ENCODE measurements at places on chromosomes 5 and 9.

DNA sequence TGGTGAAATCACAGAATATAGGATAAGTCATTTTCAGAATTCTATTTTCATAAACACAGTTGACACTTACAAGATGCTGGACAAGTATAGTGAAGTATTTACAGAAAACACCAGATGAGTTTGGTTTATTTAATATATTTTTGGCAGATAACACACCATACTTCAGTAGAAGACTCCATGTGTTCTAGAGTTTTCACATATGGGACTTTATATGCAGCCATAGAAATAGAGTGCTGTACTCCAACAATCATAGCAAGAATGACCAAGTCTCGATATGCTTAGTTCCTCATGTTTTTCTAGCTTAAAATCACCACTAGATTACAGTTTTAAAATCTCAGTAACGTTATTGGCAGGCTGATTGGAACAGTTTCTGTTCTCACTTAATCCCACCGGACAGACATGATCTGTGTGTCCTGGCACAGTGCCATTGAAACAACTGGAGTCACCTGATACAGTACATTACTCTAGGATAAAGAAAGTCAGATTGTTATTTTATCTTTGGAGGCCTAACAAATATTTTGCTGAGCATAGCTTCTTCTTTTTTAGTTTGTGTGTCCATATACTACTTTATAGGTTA, 45.8 kb upstream of the ERBIN start:
- DNase-seq = no peak

DNA sequence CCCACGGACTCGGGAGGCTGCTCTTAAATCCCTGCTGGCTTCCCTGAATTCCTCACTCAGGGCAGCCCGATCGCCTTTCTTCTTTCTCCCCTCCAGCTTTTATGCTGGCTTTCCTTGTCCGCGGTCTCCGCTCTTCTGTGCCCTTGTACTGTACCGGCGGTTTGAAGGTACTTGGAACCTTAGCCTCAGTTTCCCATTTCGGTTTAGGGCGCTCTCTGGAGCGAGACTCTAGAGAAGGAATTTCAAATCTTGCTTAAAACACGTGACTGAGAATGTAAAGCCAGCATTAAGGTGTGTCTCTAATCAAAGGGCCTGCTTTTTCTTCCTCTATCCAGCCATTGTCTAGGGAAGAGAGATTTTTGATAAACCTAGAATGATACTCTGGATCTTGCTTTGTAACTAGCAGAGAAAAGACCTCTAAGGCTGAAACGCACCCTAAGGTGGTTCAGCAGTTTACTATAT, 650 bp downstream of the GPR107 start:
- no peak for DNase-seq

GRCh38 chr5:166767858-166768257, 1523.6 kb upstream of the WWC1 start:
- DNase-seq = no peak

DNA sequence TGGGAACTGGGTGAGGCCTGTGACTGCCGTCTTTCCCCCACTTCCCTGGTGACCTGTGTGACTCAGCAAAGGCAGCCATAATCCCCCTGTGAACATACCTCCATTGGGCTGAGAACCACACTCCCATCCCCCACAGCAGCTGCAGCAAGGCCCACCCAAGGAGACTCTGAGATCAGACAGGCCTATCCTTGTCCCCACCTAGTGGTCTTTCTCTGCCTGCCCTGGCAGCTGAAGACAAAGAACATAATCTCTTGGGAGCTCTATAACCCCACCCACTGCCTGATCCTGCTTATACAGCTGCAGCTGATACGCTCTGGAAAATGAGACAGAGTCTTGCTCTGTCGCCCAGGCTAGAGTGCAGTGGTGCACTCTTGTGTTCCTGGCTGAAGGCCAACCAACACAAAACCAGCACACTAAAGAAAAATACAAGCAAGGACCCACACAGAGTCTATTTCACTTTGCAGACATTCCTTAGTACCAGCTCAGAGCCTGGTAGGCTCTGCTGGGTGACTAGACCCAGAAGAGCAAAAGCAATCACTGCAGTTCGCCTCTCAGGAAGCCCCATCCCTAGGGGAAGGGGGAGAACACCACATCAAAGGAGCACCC, 106.7 kb downstream of the MCTP1 start:
- no peak for DNase-seq

DNA sequence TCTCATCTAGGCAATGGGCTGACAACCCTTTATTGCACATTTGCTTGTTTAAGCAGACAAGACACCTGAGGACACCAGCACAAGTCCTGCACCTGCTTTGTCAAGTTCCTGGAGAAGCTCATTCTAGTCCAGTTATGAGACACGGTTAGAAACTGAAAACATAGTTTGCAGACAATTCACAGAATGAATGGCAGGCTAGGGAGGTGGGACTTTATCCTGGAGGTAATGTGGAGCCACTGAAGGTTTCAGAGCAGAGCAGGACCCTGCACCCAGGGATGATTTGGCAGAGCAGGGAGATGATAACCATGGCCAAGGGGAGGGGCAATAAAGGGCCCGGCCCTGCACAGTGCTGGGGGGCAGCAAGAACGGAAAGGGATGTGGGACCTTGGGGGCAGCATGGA, 50.7 kb upstream of the SLC25A51 start:
- DNase-seq = no peak

- DNase-seq = no peak
Measured at GRCh38 chr9:131847665-131848354, 107.9 kb upstream of the RAPGEF1 start.

DNA sequence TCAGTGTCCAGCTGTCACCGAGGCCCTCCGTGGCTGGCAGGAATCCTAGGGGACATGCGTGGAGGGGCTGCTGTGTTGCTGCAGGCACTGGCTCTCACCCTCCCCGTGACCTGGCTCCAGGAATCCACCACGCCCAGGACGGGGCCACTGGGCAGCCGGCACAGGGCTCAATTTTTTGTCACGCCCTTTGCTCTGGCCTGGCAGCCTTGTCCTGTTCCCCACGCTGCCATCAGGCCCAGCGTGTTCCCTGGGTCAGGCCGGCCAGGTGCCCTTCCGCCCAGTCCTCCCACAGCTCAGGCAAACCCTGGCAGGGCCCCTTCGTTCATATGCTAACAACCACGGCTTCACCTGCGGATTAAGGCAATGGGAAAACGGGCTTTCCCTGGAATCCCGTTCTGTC, 37.3 kb downstream of the PROP1 start:
- DNase-seq = no peak

- DNase-seq = no peak
Measured at GRCh38 chr9:106039151-106039935, 345.0 kb downstream of the TMEM38B start.

GRCh38 chr9:33374190-33374589, 28.2 kb downstream of the AQP7 start:
- no peak for DNase-seq

GRCh38 chr5:82349652-82350051, 71.5 kb upstream of the RPS23 start:
- peak; percentile 16 for DNase-seq

DNA sequence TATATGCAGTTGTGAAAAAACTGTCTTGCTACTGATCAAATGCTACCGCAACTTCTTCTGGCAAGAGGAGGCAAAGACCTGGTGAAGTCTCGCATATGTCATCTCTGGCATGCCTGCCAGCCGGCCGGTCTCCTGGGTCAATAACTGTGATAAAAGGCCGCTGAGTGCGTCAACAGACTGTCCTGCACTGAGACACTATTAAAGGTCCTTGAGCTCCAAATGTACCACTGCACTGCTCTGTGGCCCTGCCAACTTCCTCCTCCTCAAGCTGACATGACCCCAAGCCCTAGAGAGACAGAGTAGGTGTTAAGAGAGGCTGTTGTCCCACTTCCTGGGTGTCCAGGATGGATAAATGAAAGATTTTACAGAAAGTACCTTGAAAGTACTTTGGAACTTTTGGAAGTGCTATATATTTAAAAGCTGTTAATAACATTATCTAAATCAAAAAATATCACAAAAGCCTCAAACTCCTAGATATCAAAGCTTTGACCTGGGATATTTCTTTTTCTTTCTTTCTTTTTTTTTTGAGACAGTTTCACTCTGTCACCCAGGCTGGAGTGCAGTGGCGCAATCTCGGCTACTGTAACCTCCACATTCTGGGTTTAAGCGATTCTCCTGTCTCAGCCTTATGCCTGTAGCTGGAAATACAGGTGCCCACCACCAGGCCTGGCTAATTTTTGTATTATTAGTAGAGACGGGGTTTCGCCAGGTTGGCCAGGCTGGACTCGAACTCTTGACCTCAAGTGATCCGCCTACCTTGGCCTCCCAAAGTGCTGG, 31.5 kb downstream of the RAPGEF1 start:
- no peak for DNase-seq

GRCh38 chr9:89012294-89013042, 21.2 kb downstream of the S1PR3 start:
- DNase-seq = no peak

GRCh38 chr5:96254980-96255691, 177.9 kb downstream of the PCSK1 start:
- DNase-seq = no peak

DNA sequence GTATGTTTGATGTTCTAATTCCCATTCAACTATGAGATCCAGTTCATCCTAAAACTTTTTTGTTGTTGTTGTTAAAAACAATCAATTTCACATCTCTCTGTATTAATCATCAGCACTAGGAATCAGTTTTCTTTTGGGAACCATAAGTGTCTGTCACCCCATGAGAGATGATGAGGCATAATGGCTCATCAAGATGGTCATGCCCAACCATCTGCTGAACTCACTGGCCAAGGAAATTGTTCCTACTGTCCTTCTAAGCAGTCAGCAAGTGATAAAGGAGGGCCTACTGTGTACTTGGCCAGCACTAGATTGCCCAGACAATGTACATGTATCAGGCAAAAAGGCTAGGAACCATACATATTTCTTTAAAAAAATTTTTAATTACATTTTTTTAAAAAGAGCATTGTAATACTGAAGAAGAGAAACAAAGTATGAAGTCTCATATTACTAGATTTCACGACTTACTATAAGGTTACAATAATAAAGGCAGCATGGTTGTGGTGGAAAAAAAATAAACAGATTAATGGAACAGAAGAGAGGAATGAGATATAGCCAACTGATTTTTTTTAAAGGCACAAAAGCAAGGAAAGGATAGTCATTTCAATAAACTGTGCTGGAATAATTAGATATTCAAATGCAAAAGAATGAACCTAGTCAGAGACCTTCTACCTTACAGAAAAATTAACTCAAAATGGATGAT, 458.3 kb downstream of the SPOCK1 start:
- DNase-seq = no peak

GRCh38 chr9:89522261-89522958, 24.5 kb upstream of the SEMA4D start:
- DNase-seq = peak; percentile 59

- DNase-seq = no peak
Measured at GRCh38 chr9:72485821-72486593, 35.4 kb upstream of the TMC1 start.

DNA sequence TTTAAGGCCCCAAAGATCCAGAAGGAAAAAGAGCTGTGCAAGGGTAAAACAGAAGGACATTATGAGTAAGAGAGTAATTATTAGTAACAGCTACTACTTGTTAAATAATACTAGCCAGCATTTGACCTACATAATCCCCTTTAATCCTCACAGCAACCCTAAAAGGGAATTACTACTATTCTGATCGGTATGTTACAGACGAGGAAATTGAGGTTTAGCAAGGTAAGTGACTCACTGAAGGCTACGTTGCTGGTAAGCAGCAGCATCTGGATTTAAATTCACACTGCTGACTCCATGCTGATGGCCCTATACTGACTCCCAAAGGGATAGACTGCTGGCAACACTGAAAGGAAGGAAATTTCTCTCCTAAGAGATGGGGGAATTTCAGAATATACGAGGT, 3.7 kb upstream of the FSD1L start:
- DNase-seq = no peak

DNA sequence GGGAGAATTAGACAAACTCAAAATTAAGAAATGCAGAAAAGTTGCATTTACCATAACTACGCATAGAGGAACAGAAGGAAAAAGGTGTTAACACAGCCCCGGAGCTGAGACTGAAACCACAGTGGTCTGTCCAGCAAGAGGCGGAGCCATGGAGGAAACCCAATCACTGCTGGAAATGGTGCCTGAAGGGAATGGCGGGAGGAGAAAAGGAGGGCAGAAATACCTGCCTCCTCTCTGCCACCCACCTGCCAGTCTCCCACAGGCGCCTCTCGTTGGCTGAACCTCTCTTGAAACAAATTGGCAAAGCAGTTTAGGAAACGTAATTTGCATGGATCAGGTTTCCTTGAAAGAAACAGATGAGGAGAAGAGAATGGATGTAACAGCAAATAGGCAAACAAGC, 9.7 kb upstream of the PRKACG start:
- DNase-seq = no peak
